ENCODE measurements at places on chromosomes 5 and 9.

GRCh38 chr5:65247594-65247993, 234.1 kb downstream of the ADAMTS6 start:
- DNase-seq, result no peak

GRCh38 chr5:74482523-74482922, 158.0 kb downstream of the ENC1 start:
- no peak for DNase-seq

- DNase-seq, result no peak
Measured at GRCh38 chr5:144139586-144139985, 30.9 kb downstream of the YIPF5 start.

DNA sequence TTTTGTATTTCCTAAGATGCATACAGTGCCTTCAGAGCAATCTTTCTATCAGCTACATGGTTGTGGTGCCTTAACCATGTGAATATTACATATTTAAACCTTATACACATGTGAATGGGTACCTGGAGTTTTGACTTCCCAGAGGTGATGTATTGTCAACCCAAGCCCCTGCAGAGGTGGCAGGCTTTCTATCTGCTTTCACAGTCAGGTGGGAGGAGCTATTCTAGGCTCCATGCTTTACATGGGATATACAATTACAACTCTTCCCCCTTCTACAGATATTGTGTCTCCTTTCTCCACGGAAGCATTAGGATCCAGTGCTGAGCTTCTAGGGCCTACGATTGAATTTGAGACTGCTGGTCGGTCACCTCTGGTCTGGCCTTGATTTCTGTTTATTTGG, 89.8 kb upstream of the TUT7 start:
- no peak for DNase-seq

GRCh38 chr5:10077791-10078545, 171.7 kb downstream of the ATPSCKMT start:
- DNase-seq, result no peak

DNA sequence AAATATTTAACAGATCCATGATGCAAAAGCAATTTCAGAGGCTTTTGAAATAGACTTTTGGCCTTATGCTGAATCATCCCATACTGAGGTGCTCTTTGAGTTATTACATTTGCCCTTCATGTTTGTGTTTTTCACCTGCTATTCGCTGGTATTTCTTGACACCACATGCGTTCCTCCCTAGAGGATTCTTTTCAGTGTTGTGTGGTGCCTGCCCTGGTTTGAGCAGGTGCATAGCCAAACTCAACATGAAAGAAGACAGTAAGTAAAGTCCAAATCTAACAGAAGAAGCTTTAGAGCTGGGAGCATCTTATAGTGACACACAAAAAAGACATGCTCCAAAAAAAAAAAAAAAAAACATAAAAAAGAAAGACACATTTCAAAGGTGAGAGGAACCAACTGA, 796.3 kb downstream of the SEMA5A start:
- DNase-seq, result no peak

GRCh38 chr9:136720251-136720897, 8.0 kb downstream of the DIPK1B start:
- no peak for DNase-seq

- DNase-seq, result peak; percentile 41
Measured at GRCh38 chr9:127397646-127398274, 791 bp downstream of the SLC2A8 start.

GRCh38 chr5:12354686-12355085, 450.4 kb upstream of the CTNND2 start:
- no peak for DNase-seq

DNA sequence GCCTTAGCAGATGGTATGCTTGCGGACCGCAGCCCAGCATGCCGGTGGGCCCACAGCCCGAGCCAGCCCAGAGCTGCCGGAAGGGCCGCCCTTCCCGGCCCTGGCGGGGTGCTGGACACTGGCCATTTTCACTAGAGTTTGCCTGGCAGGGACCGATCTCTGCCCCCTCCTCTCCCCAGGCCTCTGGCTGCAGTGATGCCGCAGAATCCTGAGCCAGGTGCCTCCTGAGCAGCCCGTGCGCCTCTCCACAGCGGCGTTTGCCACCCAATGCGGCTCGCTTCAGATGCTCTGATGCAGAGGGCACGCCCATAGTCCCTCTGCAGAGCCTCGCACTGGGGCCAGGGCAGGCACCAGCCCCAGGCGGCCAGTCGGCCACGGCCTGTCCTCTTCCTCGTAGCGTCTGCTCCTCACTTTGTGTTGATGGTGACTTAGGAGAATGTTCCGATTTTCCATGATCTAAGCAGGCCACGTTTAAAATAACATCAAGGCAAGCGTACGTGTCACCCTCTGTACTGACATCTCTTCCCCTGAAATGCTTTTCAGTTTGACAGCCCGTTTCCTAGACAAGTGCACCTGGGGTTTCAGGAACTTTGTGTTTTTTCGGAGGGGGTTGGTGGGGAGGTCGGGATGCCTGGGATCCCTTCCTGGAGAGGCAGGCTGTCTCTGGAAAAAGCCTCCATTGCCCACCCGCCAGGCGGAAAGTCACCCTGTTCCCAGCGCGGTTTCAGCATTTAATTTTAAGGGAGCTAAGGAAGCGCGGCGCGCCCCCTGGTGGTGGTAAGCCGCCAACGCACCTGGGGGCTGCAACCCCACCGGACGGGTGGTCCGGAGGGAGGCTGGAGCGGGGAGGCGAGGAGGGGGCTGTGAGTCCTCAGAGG, 29.8 kb upstream of the HMCN2 start:
- DNase-seq, result peak; percentile 54

DNA sequence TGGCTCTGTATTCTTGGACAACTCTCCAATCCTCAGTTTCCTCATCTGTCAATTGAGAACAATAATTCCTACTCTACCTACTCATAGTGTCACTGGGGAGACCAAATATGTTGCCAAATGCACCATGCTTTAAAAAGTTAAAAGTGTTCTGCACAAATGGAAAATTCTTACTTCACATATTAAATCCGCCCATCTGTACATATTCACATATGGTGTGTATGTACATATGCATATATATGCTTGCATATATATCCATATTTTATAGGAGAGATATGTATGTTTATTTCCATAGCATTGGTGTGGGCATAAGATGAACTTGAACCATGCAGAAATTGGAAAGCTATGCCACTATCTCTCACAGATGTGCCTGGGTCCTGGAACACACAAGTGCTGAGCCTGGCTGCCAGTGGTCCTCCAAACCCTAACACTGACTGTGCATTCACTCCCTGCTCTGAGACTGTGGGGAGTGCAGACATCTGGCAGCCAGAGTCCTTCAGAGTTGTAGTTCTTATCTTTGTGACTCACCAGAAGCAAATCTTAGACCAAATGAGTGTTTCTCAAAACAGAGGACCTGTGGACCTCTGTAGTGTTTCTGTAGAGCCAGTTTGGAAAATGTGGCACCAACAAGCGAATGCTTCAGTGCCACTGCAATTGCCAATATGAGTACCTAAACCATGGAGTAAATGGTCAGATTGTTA, 168.7 kb downstream of the GRIA1 start:
- no peak for DNase-seq

DNA sequence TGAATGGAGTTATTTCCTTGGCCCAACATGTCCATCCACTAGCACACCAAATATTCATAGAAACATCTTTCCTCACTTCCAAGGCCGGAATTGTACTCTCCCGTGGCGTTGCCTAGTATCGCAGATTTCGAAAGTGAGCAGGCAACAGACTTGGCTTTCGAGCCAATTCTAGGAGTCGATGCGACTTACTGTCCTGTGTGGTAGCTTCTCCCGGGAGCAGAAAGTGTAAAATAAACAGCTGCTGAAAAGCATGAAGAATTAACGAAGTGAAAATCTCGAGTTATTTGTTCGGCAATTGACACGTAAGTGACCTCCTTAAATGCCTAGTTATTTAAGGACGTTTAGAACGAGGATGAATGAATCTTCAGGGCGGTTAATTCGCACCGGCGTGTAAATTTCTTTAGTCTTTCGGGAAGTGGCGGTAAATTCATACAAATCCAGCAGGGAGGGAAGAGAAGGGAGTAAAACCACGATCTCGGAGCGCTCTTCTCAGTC, 449 bp upstream of the PCSK5 start:
- no peak for DNase-seq
